Activated naive CD4-positive, alpha-beta T cell treated with Interleukin-2 at 50 U/mL for 16 hours (primary cell): ENCODE measurements at places on chromosomes 12 and 14.
A peak's percentile ranks its signal among the peaks of the same experiment; 100 is the strongest.

- DNase-seq = peak; percentile 57
Measured at GRCh38 chr12:113136128-113136989, 798 bp upstream of the RASAL1 start.

- DNase-seq = no peak
Measured at GRCh38 chr12:76340680-76341435, 7.4 kb downstream of the BBS10 start.

GRCh38 chr12:119440803-119441360 is 106.4 kb downstream of the CCDC60 start:
- DNase-seq = no peak

- DNase-seq = no peak
Measured at GRCh38 chr14:24609655-24610344, at the start of gene GZMH. GZMH (minus strand) TSS chr14:24609685; CDS start chr14:24609613, 72 bp downstream.
